ENCODE measurements at places on chromosomes 3 and 15.

DNA sequence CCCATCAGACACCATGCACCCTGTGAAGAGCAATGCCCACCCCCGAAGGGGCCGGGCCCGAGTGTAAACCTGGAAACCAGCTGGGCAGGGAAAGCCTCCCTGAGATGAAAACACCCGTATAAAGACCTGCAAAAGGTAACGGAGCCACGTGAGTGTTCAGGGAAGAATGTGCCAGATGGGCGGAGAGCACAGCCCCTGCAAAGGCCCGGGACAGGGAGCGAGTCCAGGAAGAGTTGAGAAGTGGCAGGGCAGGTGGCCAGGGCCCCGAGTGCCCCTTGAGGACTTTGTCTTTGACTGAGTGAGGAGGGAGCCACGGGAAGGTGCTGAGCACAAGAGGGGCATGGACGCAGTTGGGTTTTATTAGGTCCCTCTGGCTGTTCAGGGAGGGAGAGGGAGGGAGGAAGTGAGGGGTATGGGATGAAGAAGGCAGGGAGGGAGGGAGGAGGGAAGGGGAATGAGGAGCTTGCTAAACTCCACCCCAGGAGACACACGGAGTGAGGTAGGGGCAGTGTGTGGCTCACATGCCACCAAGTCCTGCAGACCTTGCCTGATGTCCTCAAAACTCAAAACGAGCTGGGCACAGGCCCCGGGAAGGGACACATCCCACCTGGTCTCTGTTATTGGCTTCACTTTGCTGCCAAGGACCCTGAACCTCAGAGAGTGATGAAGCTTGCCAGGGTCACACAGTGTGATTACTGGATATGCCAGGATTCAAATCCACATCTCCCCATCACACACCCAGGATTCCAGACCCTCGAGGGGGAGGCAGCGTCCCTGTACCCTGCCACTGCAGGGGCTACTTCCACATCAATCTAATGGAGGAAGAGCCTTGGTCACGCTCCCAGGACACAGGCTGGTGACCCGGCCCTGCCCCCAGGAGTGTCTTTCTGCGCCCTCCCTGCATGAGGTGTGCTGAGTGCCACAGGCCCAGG lies 49.1 kb upstream of the IQSEC1 start:
- DNase-seq: no peak

- no peak for DNase-seq
Observed at GRCh38 chr3:59189526-59189925, 139.7 kb upstream of the CFAP20DC start.

DNA sequence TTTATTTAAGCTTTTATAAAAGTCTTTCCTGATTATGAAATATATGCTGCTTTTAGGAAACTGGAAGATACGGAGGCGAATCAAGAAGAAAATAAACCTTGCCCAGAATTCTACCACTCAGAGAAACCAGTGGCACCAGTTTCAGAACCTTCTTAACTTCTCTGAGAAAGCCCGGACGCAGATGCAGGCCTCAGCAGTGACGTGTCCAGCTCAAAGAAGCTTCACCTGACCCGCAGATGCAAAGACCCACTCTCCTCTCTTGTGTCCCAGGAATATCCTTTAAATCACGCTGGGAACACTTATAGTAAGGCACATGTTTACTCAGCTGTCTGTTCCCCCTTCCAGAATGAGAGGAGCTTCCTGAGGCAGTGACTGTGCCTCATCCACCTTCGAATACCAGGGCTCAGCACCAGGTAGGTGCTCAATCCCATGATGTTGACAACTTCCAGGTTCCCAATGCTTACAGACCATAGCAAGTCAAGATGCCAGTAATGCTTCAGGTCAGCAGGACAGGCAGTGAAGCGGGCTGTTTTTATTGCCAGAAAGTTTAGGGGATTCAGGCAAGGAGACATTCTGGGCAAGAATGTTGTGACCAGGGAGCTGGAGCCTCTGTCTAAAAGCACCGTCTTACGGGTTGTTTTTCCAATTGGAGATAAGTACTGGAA lies 39.9 kb upstream of the LDHAL6B start:
- DNase-seq: no peak

DNA sequence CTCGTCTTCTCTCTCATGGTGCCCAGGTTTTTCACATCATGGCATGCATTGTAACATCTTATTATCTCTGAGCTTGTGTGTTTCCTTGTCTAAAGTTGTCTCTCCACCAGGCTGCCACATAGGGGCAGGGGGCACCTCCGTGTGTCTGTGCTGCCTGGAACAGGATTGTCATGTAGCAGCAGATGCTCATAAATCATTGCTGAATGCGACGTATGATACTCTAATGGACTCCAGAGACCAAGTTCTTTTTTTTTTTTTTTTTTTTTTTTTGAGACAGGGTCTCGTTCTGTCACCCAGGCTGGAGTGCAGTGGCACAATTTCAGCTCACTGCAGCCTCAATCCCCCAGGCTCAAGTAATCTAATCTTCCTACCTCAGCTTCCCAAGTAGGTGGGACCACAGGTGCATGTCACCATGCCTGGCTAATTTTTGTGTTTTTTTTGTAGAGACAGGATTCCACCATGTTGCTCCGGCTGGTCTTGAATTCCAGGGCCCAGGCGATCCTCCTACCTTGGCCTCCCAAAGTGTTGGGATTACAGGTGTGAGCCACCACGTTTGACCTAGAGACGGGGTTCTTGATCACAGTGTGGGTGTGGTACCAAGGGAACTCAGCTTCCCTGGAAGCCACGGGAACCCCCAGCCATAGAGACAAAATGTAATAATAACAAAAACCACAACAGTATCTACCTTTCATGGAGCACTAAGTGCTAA lies 4.7 kb upstream of the DNASE1L3 start:
- no peak for DNase-seq

DNA sequence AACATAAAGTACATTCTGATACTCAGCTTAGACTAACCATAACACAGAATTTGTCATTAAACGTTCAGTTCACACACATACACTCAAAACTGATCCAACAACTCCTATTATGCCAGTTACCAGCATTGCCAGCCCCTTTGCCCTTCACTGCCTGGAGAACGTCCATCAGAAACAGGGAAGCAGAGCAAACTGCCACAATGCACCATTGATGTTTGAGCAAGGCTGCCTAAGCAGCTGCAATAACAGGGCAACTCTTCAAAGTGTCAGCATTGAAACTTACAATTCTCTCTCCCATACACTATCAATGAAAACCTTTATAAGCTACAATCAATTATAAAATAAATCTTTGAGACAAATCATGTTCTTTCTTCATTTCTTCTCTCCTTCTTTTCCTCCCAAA lies 85.1 kb downstream of the ZBTB20 start:
- no peak for DNase-seq

DNA sequence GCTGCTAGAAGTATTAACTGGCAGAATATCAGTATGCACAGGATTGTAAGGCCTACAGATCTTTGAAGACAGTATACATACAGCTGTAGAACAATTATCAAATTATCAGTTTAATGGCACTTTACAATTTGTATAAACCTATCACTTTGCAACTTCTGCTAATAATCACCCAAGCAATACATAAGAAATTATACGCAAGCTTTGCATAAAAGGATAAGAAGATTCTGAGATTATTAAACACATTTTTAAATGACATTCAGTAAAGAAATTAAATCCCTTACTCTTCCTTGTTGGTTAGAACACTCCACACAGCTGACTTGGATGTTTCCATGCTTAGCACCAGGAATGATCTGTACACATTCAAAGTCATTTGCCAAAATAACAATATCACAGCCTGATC lies 46.8 kb downstream of the DMXL2 start:
- DNase-seq: no peak

GRCh38 chr3:44045476-44046275 lies 196.0 kb upstream of the TOPAZ1 start:
- DNase-seq: no peak

DNA sequence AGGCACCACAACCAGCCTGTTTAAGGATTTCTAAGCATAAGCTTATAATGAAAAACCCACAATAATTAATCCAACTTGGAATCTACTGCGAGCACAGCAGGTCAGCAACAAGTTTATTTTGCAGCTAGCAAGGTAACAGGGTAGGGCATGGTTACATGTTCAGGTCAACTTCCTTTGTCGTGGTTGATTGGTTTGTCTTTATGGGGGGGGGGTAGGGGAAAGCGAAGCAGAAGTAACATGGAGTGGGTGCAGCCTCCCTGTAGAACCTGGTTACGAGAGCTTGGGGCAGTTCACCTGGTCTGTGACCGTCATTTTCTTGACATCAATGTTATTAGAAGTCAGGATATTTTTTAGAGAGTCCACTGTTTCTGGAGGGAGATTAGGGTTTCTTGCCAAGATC lies 15.1 kb downstream of the APOD start:
- DNase-seq: no peak

DNA sequence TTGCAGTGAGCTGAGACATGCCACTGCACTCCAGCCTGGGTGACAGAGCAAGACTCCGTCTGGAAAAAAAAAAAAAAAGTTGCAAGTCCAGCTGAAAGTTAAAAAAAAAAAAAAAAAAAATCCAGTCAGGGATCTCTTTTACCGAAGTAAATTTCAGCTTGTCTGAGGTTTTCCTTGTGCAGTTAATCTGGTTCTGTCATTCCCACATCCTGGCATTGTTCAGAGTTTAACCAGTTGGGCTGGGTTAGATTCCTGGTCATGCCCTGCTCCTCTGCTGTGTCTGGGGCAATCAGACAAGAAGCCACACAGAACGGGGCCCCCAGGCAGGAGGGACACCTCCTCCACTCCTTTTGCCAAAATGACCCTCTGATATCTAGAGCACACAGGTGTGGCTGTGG lies 84.1 kb upstream of the KLHL25 start:
- DNase-seq: no peak

- no peak for DNase-seq
Observed at GRCh38 chr3:101602731-101603130, 28.8 kb downstream of the PCNP start.

DNA sequence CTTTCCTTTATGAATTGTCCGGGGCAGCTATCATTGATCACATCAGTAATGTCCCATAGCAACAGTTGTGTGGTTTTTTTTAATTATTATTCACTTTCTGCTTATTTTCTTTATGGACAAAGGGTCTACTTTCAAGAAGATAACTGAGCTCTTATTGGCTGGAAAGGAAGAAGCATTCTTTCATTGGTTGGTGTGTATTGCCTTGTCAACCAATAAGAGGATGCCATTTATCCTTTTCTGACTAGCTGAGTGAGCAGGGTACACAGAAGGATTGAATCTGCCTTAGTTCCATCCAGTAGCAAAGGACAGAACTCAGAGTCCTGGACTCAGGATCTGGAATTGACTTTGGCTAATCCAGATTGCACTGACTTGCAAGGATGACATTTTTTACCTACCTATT lies 13.2 kb upstream of the AEN start:
- DNase-seq: no peak

- no peak for DNase-seq
Observed at GRCh38 chr3:187263270-187263669, 28.3 kb downstream of the MASP1 start.

DNA sequence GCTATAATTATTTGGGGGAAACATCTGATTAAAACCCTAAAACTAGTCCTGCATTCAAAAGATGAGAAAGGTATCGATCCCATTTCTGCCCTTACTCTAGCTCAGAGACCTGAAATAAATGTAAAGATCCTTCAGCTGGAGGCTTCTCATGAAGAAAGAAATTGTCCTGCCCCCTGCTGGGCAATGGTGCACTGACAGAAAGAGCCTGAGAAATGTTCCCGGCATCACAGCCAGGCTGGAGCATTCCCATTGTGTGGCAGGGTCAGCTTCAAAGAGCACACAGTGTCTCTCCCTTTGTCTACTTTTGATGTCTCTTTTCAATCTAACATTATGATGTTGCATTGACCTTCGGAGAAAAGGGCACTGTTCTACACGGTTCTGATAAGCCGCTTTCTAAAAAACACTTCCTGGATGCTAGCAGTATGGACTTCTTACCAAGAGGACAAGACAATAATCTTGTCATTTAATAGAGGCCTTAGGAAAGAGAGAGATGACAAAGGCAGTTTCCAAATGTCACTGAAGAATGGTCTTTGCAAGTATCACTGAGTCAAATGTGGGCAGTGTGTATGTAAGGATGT lies 287.5 kb downstream of the MAGI1 start:
- peak; percentile 10 for DNase-seq

DNA sequence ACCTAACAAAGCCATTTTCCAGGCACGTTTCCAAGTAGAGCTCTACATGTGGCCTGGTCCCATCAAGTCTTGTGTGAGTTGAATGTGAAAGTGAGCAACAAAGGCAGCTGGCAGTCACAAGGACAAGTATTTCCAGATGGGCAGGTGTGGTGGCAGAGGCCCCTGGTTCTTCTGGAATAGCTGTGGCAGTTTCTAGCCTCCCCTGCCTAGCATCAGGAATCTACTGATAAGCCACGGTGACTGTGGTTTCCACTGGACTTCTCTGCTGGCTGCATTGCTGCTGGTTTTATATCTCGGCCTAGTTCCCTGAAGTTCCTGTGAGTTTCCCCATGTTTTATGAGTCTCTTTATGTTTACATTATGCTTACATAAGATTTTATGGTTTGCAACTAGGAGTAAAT lies 117.7 kb downstream of the GOLIM4 start:
- DNase-seq: no peak

DNA sequence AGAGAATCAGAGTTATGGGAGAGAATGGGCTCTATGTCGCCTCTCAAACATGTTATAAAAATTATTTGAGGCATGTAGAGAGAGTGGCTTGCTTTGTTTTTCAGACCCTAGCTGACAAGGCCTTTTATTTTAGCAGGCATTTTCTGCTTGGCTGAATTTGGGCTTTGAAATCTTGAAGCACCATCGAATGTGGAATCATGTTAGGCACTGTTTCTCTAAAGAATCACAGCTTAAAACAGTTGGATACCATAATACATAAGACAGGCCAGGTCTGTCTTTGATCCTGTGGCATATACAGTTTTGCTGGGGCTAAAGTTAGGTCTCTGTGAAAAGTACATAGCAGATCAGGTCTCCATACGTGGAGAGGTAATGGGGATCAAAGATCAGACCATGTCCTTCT lies 142.7 kb downstream of the NEK11 start:
- no peak for DNase-seq

DNA sequence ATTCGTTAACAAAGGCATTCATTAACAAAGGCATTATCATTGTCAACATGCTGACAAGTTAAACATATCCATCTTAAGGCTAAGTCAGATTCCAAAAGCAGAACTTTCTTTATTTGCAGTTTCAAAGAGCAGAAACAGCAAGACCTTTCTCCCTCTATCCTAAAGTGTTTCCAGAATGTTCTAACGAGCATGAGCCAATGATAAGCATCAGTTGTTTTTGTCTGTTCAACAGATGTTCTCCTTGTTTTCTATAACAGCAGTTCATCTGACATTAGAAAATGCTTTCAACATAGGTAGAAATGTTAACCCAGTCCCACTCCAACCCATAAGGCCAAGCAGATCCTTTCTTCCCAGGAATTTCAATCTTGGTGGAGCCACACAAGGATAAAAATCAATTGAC lies 77.6 kb upstream of the POMGNT2 start:
- no peak for DNase-seq
